ENCODE measurements at places on chromosomes 3 and 15.

- no peak for DNase-seq
These were observed 8.8 kb downstream of the RBP1 start for GRCh38 chr3:139530717-139531116.

GRCh38 chr3:13088028-13089006 lies 15.1 kb upstream of the IQSEC1 start:
- no peak for DNase-seq

DNA sequence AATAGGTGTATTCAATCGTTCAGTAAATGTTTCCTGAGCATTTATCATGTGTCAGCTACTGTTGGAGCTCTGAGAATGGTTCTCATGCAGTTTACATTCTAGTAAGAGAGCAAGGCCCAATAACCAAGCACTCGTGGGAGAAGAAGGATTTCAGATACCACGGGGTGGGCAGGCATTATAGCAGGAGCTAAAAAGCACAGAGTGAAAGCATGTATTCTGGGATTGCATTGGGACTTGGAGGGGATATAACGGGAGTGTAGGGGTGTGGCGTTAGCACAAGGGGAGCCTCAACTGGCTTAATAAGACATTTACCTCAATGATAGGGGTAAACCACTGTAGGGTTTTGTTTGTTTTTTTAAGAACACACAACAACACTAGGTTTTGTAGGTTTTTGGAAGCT lies 1.6 kb upstream of the SIAH2 start:
- DNase-seq: no peak

- no peak for DNase-seq
These were observed 73.1 kb downstream of the SATB1 start for GRCh38 chr3:18351823-18352744.

DNA sequence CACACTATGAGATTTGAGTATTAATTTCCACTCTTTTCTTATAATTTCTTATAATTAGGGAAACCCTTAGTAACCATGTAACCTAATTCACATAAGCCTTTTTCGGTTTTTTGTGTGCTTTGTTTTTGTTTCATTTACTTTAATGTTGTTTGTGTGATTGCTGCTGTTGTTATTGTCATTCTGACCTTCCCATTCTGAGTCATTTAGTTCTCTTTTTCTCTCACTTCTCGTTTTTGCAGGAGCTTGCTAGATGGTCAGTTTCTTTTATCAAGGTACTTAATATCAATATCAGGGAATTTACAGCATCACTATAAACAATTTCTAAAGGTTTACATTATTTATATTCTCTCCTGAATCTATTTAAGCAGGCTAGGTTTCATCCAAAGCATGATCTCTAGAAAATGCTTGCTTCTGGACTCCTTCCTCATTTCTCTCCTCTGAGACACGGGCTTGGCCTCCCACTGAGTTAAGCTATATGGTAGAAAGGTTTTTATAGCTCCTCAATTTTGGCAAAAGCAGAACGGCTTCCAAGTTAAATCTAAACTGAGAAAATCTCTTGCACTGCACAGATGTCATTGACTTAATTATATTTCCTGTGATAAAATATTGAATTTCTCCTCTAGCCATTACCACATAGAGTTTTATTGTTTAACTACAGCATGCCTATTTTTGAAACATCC lies 534.2 kb downstream of the NSUN3 start:
- no peak for DNase-seq

DNA sequence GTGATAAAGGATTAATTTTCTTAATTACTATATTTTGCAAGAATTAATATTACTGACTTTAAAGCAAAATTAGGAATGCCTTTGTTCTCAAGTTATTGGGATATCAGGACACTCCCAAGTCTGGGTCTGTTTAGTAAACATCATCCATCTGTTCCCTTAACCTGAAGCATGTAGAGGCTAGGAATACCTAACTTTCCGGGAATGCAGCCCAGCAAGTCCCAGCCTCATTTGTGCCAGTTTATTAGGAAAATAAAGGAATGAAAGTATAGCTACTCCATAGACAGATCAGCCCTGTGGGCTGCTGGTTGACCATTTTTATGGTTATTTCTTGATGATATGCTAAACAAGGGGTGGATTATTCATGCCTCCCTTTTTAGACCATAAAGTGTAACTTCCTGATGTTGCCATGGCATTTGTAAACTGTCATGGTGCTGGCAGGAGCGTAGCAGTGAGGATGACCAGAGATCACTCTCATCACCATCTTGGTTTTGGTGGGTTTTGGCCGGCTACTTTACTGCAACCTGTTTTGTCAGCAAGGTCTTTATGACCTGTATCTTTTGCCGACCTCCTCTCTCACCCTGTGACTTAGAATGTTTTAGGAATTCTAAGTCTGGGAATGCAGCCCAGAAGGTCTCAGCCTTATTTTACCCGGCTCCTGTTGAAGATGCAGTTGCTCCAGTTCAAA lies 540.2 kb downstream of the NAALADL2 start:
- no peak for DNase-seq

GRCh38 chr15:89171136-89172072 lies 50.0 kb downstream of the RLBP1 start:
- DNase-seq: no peak

GRCh38 chr15:73902121-73903020 lies 23.9 kb upstream of the LOXL1 start:
- DNase-seq: no peak

DNA sequence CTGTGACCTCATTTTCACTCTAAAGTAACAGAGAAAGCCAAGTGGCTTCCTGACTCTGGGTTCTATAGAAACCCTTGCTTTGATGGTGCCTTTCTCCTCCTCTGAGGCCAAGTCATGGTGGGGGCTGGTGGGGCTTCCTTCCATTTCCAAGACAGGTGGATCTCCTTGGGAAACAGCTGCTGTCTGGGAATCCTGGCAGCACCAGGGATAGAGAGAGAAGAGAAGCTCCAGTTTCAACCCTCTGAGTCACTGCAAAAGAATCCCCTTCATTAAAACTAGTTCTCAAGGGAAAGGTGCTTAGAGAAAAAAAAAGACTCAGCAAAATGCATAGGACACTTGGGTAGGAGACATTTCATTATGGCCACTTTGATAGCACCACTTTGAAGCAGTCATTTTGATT lies 614.4 kb downstream of the FHIT start:
- DNase-seq: no peak

GRCh38 chr3:30448450-30449289 lies 157.7 kb upstream of the TGFBR2 start:
- no peak for DNase-seq

DNA sequence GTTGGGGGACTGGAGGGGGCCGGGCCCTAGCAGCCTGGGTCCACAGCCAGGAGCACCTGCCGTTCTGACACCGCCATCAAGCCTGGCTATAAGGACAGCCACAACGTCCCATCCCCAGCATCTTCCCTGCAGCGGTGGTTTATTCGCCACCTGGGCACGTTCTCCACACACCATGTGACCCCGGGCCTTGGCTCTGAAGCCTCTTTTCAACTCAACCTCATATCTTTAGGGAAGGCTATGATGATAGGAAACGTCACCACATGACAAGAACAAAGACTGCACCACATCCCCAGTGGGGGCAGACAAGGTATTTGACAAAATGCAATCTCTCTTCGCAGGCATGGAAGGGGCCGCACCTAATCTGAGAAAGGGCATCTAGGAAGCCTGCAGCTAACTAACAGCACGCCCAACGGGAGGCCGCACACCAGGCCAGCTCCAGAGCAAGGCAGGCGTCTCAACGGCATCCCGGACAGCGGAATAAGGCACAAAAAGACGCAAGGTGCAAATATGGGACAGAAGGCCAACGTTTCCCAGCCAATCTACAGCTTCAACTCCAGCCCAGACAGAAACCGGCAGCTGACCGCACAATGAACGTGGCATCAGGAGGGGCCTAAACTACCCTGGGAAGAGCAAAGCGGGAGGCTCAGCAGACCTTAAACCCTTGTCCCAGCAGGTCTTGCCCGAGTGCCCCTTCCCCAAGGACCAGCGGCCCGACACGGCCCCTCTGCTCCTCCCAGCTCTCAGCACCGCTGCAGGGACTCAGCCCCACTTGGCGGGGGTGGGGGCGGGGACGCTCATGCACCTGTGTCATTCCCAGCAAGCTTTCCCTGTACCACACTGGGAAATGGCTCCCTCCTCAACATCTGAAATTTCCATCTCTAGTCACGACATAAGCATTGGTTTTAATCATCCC lies 41.9 kb downstream of the NIPA2 start:
- DNase-seq: no peak

DNA sequence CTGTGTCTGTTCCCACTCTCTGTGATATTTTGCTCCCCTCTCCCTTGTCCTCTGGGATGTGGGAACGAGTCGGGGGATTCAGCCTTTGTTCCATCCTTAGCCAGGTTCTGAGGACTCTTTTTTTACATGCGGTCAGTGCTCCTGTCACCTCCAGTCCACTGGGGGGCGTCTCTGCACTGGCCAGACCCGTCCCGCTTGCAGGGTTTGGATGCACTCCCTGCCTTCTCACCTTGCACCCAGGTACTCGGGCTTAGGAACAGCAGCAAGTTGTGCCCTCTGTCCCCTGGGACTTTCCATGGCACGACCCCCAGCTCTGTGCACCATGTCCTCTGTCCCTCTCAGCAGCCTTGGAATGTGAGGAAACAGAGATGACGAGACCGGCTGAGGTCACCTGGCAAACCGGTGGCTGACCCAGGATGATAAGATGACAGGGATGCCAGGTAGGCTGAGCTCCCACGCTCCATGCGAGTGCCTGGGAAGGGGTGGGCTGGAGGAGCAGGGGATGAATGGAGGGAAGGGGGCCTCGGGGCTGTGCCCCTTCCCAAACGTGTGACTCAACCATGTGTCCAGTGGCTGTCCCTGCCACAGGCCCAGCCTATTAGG lies 27.3 kb upstream of the FGD5 start:
- peak; percentile 30 for DNase-seq

GRCh38 chr3:11549580-11550140 lies 94.1 kb downstream of the VGLL4 start:
- no peak for DNase-seq

DNA sequence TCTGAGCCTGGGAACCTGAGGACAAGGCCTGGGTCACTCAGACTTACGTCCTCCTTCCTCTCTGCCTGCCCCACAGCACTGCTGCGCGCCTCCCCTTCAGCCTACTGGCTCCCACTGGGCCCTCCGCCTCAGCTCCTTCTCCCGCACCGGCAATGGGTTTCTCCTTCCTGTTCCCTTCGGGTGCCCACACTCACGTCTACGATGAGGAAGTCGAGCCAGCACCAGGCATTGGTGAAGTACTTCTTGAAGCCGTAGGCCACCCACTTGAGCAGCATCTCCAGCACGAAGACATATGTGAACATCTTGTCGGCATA lies 70.0 kb downstream of the EXOG start:
- DNase-seq: no peak

DNA sequence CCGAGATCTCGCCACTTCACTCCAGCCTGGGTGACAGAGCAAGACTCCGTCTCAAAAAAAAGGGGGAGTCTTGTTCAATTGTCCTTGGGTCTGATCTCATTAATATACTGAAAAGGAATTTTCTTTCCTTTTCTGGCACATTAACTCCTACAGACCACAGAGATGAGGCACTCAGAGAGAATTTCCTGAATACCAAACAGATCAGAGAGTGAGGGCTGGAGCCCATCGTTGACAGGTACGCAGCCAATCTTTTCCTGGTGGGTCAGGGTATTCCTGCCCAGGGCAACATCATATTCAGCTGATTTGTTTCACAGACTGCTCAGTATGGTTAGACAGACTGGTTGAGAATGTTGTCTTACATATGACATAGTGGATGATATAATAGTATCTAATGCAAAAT lies 82.8 kb upstream of the TNFSF10 start:
- no peak for DNase-seq

GRCh38 chr15:82108489-82109078 lies 62.8 kb upstream of the MEX3B start:
- DNase-seq: peak; percentile 65

GRCh38 chr3:25084016-25084415 lies 344.0 kb upstream of the RARB start:
- no peak for DNase-seq

- no peak for DNase-seq
These were observed 38.9 kb downstream of the RYK start for GRCh38 chr3:134211797-134212196.

- peak; percentile 52 for DNase-seq
These were observed at the start of gene PDE8A for GRCh38 chr15:84981711-84982300. Gene PDE8A (plus strand): TSS chr15:84981856. CDS start chr15:84982163, 307 bp downstream.

- DNase-seq: no peak
These were observed 77.8 kb downstream of the RAB11A start for GRCh38 chr15:65947041-65947440.

GRCh38 chr3:58522759-58523425 lies 14.1 kb downstream of the ACOX2 start:
- no peak for DNase-seq

- DNase-seq: no peak
These were observed 271.9 kb upstream of the GADL1 start for GRCh38 chr3:31166249-31166885.

DNA sequence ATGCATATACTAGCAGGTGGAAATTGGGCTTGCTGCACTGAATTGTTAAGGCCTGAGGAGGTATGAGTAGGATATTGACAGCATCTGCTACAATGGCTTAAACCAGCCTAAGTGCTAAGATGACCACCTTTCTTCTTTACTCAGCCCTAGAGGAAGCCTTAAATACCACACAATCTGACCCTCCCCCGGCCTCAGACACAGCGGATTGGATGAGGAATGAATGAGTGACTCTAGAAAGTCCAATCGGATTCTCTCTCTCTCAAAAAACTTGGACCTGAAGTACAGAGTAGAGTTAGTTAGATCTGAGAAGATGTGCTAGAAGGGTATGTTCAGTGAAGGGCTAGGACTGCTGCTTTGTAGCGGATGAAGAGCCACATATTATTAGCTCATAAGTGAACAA lies 39.9 kb upstream of the C3orf49 start:
- no peak for DNase-seq

DNA sequence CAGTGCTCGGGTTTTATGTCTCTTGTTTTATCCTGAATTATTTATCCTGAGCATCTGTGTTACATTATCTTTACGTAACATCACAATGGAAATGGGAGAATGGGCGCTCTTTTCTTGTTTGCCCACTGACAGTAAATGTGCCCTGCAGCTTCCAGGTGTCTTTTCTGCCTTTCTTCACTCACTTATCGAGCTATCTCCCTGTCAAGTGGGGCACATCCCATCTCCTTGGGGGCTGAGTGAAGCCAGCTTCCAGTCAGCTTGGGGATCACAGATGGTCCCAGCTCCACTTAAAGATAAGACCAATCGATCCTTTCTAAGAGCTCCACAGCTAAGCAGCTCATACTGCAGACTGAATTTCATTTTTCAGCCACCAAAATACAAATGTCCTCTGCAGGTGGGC lies 125.8 kb downstream of the KBTBD8 start:
- DNase-seq: no peak

GRCh38 chr3:194800002-194800401 lies 114.3 kb downstream of the FAM43A start:
- DNase-seq: no peak

- no peak for DNase-seq
These were observed 3.5 kb upstream of the LSMEM2 start for GRCh38 chr3:50275141-50275995.

GRCh38 chr3:171345107-171345843 lies 114.9 kb downstream of the TNIK start:
- no peak for DNase-seq

All from activated naive CD4-positive, alpha-beta T cell (primary cell).